ENCODE measurements at places on chromosomes 5 and 9.

GRCh38 chr5:37926732-37927131 lies 86.9 kb upstream of the GDNF start:
- DNase-seq, result no peak

DNA sequence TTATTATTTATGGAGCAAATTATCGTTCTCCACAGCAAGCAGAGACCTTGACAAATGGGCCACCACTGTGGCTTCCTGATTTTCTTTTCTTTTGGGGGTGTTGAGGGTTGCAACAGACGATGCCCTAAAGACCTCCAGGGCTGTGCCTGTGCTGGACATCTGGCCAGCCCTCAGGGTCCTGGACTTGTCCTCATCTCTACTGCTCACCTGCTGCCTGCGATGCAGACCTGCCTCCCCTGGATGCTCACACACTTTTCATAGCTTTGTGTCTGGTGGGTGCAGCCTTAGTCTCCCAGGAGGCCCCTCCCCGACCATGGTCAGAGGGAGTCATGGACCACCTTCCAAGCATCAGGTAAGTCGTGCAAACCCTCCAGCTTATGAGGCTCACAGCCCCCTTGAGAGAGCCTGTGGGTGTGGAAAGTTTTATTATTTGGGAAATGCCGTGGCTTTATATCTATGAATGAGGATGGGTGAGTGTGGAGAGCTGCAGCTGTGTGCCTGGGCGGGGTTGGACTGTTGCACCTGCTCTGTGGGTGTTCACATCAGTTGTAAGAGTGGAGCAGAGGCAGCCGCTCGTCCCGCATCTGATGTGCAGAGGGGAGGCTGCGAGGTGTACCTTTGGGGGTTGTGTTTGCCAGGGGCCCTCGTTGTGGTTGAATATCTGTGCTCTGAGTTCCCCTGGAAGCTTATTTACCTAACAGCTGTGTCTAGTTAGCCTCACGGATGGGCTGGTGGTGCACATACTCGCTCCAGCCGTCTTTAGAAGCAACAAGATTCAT lies 126.3 kb upstream of the IRX4 start:
- no peak for DNase-seq

DNA sequence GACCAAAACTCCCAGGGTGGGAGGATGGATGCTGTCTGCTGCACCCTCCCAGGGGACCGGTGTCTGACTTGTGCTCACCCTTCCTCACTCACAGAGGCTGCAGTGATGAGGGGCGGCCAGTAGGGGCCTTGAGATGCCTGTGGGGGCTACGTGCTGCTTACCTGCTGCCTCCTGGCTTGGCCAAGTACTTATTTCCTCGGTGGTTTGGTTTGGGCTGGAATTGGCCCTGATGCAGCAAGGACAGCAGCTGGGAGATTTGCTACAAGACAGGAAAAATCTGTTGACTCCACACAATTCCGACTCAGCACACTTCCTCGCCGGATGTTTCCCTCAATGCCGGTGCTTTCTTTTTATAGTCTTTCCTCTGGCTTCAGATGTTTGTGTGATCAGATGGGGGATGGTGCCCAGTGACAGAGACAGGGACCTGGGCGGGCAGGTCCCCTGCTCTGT lies 6.6 kb downstream of the PCDH12 start:
- DNase-seq, result no peak

DNA sequence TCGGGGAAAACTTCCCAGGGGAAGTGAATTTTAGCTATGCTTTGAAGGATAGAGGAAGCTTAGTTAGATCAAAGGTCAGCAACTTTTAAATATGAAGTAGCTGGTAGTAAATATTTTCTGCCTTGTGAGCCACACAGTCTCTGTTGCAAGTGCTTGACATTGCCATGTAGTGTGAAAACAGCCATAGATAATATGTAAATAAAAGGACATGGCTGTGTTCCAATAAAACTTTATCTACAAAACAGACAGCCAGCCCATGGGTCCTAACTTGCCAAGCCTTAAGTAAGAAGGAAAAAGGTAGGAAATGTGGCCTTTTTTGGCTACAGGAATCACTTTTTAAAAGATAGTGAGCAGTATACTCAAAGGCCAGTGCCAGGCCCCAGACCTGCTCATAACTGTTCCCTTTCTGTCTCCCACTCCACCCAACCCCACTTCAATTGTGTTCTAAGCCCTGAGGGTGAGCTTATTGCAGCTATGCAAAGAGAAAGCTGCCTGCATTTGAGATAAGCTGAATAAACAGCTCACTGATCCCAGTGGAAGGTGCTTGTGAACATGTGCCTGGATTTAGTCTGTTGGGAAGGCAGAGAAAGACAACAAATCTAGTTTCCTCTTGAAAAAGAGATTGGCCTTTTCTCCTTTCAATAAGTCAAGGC lies 113.0 kb upstream of the TRIM32 start:
- DNase-seq, result no peak

DNA sequence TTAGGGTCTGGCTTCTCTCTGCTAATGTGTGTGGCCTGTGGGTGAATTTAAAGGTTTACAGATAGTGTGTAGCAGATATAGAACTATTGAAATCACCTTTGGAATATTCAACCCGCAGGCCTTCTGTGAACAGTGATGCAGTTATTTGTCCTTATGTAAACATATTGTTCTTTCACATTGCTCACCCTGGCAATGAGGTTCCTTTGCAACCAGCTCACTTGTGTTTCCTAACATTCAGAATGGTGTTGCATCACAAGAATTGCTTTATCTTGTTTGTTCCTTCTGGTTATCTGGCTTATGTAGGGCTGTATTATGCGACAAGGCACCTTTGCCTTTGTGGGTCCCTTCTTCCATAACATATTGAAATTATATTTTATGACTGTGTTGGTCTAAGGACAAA lies 370.3 kb downstream of the NNT start:
- DNase-seq, result no peak

- DNase-seq, result no peak
Measured at GRCh38 chr9:87602933-87603643, 105.4 kb downstream of the DAPK1 start.

Measured in central memory CD4-positive, alpha-beta T cell (primary cell).